ENCODE measurements at places on chromosomes 7 and 10.

DNA sequence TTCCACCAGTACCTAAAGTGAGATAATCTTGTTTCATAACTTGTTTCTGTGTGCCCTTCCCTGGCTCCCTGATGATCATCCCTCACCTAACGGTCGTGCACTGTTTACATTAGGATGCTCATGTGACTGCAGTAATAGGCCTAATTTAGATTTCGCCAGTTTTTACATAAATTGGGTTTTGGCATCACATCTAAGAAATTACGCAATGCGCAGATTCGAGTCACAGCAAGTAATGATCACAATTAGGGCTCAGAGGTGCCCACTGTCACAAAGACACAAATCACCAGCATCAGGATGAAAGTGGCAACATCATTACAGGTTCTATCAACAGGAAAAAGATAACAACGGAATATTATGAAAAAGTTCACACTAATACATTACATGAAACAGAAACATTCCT is 94.7 kb downstream of the LARP4B start:
- no peak for DNase-seq

DNA sequence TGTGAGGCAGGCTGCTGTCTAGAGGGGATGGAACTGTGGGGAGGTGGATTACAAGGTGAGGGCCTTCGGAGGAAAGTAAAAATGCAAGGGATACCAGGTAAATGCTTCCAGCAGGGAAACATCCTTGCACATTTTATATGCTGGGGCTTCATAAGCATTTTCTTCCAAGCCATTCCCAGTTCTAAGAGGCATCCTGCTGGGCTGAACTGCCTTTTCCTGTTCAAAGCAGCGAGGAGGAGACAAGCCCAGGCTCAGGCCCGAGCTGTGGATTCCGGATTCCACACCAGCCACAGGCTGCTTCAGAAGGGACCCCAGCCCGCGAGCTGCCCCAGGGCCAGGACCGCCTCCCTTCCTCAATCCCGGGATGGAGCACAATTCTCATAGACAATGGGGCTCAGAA is 249.7 kb downstream of the TNS3 start:
- no peak for DNase-seq

- DNase-seq, result no peak
Measured at GRCh38 chr10:122859527-122859926, 13.9 kb upstream of the CUZD1 start.

- no peak for DNase-seq
Measured at GRCh38 chr10:127243490-127244272, 47.3 kb upstream of the INSYN2A start.

GRCh38 chr7:108686494-108686893 is 116.8 kb downstream of the DNAJB9 start:
- no peak for DNase-seq

GRCh38 chr10:94103801-94104221 is 110.1 kb downstream of the PLCE1 start:
- no peak for DNase-seq

GRCh38 chr10:97215619-97216260 is 30.0 kb upstream of the SLIT1 start:
- DNase-seq, result no peak

DNA sequence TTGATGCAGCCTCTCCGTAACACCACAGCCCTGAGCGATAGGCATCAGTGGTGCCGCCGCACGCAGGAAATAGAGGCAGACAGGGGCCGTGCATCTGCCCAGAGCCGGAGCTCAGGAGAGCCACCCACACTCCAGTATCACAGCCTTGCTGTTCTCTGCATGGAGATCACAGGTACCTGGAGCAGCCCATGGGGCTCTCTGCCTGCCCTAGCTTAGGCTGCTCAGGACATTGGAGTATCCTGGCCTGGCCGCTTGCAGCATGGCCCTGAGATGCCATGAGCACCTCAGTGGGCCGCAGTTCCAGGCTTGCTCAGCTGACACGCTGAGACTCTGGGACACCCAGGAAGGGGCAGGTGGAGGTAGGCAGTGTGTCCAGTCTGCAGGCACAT is 47.0 kb downstream of the ELFN1 start:
- no peak for DNase-seq

DNA sequence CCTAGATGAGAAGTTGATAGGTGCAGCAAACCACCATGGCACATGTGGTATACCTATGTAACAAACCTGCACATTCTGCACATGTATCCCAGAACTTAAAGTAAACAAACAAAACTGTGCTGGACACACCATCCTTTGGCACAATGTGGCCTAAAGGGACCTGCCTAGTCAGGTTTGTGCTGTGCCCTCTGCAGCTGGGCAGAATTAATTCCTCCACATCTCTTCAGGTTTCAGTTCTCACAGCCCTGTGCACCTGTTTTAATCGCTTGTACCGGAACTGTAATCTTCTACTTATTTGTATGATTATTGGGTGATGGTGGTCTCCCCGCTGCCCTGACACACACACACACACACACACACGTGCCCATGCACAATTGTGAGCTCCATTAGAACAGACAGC is 252.7 kb downstream of the ACTR3B start:
- DNase-seq, result no peak

GRCh38 chr7:72111086-72111485 is 301.1 kb downstream of the CALN1 start:
- DNase-seq, result no peak

- DNase-seq, result no peak
Measured at GRCh38 chr10:3424111-3424851, 251.7 kb upstream of the PITRM1 start.

- no peak for DNase-seq
Measured at GRCh38 chr10:5549462-5550249, 24.9 kb downstream of the CALML3 start.

DNA sequence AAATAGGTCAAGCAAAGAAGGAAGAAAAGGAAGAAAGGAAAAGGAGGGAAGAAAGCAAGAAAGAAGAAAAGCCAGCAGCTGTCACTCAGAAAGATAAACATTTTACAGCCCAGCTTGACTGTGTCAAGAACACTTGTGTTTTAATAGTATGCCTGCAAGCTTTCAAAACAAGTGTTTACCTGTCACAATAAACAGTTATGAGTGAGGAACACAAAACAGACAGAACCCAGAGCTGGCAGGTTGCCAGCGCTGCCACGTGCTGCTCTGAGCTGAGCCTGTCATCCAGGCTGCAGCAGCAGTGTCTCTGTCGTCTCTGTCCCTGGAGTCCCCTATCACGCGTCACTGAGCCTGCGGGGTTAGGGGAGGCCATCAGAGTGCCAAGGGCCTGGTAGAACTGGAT is 827.6 kb upstream of the AUTS2 start:
- DNase-seq, result no peak

- DNase-seq, result no peak
Measured at GRCh38 chr7:133837224-133837623, 289.9 kb upstream of the LRGUK start.

DNA sequence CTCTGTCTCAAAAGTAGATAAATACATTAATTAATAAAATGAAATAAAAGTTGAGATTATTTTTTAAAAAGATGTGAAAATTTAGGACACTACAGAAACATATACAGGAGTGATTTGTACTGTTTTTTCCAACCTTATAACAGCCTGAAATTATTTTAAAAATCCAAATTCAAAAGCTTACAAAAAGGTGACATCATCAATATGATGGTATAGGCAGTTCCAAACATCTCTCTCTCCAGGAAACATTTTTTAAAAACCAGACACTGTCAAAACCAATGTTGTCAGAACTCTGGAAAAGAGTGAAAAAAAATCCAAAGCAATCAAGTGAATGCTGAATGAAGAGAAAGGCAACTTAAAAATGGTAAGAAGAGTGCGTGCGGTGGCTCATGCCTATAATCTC is 76.7 kb downstream of the HHEX start:
- no peak for DNase-seq

DNA sequence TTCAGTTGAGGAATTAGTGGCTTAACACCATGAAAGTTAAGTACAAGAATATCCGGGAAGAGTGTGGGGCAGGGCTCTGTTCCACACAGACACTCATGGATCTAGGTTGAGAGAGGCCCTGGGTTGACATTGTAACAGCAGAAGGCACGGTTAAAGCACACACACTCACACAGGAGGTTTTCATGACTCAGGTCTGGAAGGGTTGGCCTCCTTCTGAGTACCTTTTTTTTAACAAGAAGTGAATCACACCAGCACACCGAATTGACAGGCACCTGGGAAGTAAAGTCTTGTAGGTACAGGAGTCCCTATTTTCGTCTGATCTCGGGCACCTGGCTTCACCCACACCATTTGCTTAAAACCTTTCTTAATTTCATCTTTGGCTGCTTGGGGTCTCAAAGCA is 509.4 kb upstream of the ADARB2 start:
- DNase-seq, result no peak

DNA sequence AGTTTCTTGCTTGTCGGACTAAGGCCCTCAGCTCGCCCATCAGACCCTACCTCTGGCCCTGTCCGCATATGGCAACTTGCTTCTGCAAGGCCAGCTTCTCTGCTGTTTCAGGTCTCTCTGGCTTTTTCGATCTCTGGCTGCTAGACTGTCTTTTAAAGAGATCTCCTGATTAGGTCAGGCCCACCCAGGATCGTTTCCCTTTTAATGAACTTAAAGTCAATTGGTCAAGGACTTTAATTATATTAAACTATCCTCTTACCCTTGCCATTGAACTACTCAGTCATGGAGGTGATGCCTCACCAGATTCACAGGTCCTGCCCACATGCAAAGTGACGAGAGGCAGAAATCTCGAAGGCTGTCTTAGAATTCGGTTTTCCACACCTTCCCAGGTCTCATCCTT is 670.9 kb downstream of the GATA3 start:
- no peak for DNase-seq

DNA sequence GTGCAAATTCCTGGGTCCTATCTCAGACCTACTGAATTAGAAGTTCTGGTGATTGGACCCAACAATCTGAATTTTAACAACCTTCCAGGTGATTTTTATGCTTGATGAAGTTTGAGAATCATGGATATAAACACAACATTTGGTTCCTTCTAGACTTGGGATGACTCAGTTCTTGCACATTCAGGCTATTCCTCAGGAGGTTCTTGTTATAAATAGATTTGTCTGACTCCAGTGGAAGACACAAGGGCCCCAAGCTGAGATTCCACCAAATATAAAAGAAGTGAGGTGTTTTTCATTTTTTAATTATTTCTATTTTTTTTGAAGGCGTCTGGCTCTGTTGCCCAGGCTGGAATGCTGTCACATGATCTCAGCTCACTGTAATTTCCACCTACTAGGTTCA is 9.4 kb upstream of the TAS2R16 start:
- DNase-seq, result no peak

DNA sequence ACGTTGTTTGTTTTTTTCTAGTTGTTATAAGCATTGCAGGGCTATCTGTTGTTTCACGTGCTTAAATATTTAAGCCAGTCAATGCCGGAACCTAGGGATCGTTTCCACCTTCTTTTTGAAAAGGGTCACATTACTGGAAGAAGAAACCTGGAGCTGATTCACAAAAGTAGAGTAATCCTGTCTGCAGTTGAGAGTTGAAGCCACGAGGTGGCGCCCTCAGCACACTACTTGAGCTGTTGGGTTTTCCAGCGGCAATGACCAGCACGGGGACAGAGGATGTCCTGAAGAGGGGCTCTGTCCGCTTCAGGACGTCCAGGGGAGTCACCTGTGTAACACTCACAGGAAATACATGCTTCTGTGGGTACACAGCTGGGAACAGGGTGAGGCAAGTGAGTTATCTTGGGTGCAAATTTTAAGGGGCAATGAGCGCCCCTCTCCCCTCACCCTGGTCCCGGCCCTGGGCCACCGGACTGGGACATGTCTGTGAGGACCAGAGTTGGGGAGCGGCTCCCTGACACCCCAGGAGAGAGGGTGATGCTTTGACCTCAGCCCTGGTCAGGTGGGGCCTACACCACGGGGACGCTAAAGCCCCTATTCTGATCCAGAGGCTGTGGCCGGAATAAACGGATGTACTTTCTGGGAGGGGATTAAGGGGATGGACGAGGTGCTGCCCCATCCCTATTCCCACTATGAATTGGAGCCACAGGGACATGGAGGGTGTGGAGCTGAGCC is 26.3 kb upstream of the WDFY4 start:
- no peak for DNase-seq

- DNase-seq, result no peak
Measured at GRCh38 chr10:4984223-4984622, 19.4 kb downstream of the AKR1C2 start.

DNA sequence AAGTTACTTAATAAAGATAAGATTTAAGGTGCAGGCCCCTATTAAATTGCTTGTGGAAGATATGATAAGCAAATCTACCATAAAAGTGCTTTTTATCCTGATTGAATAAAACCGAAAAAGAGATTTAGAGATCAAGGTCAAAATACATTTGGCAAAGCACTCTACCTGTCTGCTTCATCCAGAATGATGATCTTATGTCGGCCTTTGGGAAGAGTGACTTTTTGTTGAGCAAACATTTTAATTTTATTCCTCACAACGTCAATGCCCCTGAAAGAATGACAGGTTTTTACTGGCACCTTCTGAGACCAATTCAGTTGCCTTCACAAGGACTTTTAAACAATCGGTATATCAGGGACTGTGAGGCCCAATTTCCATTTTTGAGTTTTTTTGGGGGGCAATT is 7.7 kb downstream of the RFC2 start:
- DNase-seq, result no peak

GRCh38 chr10:42645103-42645502 is 6.7 kb upstream of the ZNF33B start:
- DNase-seq, result no peak

GRCh38 chr10:117221156-117221711 is 19.7 kb upstream of the SLC18A2 start:
- DNase-seq, result no peak

GRCh38 chr7:47513741-47514241 is 68.1 kb downstream of the TNS3 start:
- no peak for DNase-seq

- DNase-seq, result no peak
Measured at GRCh38 chr7:68009716-68010115, 1013.1 kb downstream of the TYW1 start.

GRCh38 chr10:122931088-122931906 is 20.9 kb downstream of the FAM24A start:
- no peak for DNase-seq

GRCh38 chr7:100148225-100148558 is 526 bp upstream of the LAMTOR4 start:
- no peak for DNase-seq

- DNase-seq, result no peak
Measured at GRCh38 chr7:55085511-55086412, 66.9 kb downstream of the EGFR start.

GRCh38 chr7:151247611-151248345 is 716 bp downstream of the SMARCD3 start:
- DNase-seq, result no peak

DNA sequence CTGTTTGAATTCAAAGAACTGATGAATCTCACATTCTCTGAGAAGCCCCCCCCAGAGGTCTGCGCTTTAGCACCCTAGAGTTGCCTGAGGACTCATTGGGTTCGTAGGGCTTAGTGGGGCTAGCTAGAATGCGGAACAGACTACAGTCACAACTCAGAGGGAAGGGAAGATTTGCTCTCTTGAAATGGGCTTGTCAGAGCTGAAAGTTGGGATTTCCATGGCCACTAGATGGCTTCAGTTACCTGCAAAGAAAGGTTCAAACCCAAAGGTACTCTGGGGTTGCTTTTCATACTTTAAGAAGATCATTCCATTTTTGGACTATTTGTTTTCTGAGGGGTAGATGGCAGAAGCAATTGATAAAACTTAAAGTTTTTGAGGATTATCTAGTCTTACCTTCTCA is 205.0 kb downstream of the BBS9 start:
- no peak for DNase-seq

- DNase-seq, result no peak
Measured at GRCh38 chr7:134891262-134891695, 95.0 kb upstream of the AGBL3 start.

Data from stimulated activated CD4-positive, alpha-beta T cell treated with anti-CD3 and anti-CD28 coated beads, Interleukin-1b, Interleukin-23, amount 100 ng/mL, for 1 hour (primary cell).